ENCODE measurements at places on chromosomes 6 and 20. TPM values are rescaled to one million over a fixed set of nuclear protein-coding genes. Genes with fewer than 3 reads are reported as not detected.

DNA sequence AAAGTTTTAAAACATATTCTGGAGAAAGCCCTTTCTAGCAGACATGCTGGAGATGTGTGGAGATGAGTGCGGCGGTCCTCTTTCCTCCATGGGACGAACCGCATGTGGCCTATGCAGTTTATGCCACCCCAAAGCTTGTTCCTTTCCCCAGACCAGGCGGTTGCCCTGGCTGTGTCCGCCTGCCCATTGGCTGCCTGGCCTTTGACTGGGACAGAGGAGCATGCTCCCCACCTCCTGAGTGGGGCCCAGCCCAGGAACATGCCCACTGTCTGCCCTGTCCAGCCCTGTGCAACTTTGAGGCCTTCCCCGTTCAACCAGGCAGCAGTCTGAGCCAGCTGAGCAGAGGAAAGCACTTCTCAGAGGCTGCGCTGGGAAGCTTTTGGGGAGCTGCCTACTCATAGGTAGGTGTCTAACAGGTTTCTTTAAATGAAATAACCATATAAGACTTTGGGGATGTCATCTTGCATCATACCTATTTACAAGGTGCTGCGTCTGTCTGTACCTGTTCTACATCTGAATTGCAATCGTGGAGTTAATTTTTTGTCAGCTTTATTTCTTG lies 20.6 kb downstream of the FOXC1 start:
- no peak for DNase-seq

DNA sequence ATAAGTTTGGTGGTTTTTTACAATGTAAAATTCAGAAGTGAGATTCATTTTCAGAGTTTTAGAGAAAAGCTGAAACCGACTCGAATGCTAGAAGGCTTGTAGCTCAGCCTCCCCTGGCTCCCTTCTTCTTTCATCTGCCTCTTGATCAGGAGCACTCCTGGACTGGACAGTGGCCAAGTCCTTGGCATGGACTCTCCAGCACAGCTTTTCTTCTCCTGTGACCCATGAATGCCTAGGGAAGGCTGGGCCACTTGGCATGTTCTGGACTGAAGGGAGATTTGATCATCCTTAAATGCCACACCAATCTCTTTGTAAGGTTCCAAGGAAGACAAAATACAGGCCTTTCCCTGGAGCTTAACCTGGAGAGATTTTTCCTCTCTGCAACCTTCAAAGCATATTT lies 384.0 kb upstream of the SASH1 start:
- no peak for DNase-seq

DNA sequence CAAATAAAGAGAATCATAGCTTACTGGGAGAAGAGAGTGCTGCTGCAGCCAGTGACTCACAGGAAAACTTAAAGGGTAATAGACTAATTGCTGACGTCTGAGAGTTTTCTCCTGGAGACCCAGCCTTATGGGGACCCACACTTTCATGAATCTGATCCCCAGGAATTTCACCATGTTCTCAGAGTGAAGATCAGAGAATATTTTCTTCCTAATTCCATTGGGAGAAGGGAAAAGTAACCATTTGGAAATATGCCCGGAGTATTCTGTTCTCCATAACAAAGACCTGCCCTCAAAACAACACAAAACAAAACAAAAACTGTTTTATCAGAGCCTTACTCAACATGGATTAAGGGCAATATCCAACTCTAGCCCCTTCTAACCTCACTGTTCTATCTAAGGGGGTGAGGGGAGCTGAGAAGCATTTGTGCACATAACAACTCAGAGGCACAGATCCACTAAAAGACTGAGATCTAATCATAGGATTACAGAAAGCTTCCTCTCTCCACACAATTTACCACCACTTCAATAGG lies 168.2 kb upstream of the SSTR4 start:
- DNase-seq = no peak

DNA sequence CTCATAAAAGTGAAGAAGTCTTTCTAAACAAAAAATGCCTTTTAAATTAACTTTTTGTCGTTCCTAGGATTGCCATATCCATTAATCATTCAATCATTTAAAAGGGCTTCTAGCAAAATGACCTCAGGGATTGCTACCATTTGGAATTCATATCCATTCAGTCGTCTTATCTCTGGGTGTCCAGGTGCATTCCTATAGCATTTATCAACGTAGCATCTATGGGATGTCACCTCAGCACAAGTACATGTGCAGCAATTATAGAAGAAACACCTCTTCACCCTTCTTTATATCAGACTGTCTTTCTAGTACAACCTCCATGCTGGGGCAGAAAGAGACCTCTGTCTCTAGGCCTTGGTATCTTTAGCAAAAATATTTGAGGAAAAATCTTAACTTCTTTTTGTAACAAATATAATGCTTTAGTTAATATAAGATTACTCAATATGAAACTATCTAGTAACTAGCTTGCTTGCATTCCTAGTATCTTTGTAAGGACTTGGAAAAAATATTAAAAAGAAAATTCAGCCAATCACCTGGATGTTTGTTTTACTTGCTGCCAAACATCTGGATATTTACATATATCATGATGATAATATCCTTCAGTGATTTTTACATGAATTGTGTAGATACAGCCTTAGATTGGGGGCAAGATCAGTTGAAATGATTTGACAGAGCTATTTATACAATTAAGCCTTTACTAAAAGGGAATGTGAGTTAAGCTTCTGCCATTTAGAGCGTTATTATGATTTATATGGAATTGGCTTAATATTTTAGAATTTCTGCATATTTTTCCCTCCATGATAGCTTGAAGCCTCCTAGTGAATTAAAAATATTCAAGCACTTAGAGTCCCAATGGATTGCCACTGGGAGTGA lies 356.8 kb downstream of the HDGFL1 start:
- DNase-seq = no peak

GRCh38 chr20:48724891-48725554 lies 102.8 kb downstream of the PREX1 start:
- no peak for DNase-seq

GRCh38 chr6:150576651-150577226 lies 22.9 kb upstream of the PLEKHG1 start:
- DNase-seq = no peak

GRCh38 chr6:26183237-26183580 lies 96.0 kb downstream of the HFE start:
- DNase-seq = no peak

DNA sequence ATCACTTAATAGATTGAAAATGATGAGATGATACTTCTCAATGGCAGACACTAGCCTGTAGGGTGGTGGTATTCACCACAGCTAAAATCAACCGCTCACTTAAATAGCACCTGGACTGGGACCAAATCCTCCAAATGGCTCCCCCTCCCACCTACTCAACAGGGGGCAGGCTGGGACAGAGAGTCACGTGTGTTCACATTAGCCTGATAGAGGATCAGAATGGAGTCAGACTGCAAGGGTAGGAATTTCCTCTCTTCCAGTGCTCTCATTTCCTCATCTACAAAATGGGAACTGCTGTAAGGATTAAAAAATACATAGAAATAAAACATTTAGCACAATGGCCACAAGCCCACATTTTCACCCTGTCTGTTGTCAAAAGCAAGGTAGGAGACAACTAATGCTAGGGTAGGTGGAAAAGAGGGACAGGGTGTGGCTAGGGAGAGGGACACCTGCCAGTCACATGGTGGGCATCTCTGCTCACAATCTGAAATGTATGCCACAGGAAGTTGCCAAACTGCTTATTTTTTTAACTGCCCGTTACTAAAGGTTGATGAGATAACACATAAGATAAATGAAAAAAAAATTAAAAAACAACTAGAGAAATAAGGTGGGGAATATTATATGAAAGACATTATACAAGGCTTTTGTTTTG lies 55.3 kb downstream of the BACH2 start:
- DNase-seq = no peak

GRCh38 chr20:11728937-11729336 lies 188.8 kb upstream of the BTBD3 start:
- DNase-seq = no peak

GRCh38 chr6:72948153-72948552 lies 277.1 kb downstream of the KHDC1L start:
- no peak for DNase-seq

DNA sequence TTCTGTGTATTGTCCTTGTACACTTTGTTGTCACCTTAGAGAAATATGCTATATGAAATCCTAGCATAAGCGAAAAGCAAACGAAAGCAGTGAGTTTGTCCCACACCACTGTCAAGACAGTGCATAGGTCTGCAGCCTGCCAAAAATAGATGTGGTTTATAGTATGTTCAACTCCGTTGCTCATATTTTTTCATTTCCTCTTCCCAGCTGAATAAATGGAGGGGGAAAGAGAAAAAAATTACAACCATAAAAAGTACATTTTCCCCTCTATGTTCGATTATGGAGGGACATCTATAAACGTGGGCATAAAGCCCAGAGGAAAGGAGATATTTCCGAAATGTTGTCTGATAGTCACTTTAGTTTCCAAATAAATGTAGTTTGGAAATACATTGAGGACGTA lies 25.8 kb downstream of the PRL start:
- no peak for DNase-seq

DNA sequence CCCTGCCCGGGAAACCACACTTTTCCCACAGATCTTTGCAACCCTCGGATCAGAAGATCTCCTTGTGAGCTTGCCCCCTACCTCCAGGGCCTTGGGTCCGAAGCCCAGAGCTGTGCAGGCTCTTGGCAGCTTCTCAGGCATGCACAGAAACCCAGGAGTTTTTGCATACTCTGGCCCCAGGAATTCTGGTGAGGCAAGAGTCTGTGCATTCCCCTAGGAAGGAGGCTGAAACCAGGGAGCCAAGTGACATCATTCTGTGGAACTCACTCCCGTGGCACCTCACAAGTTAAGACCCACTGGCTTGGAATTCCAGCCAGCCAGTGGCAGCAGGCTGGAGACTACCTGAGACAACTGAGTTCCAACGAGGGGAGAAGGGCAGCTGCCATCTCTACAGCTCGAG lies 100.1 kb downstream of the TNFRSF21 start:
- DNase-seq = no peak

The SYCP2 gene
- total RNA-seq = 3.8 TPM

The TRIM31 gene
- total RNA-seq = not detected

The BHLHE23 gene
- total RNA-seq = not detected

The SDCBP2 gene
- total RNA-seq = 3.7 TPM

The GATA5 gene
- total RNA-seq = not detected

The FOXF2 gene
- not detected for total RNA-seq

The L3MBTL3 gene
- 11.1 TPM for total RNA-seq

The ERMARD gene
- 27.9 TPM for total RNA-seq

The COX4I2 gene
- not detected for total RNA-seq

The WDR27 gene
- total RNA-seq = 24.5 TPM

The NHLRC1 gene
- 0.24 TPM for total RNA-seq

All from CD8-positive, alpha-beta memory T cell (primary cell).